ENCODE measurements at places on chromosomes 5 and 9.

DNA sequence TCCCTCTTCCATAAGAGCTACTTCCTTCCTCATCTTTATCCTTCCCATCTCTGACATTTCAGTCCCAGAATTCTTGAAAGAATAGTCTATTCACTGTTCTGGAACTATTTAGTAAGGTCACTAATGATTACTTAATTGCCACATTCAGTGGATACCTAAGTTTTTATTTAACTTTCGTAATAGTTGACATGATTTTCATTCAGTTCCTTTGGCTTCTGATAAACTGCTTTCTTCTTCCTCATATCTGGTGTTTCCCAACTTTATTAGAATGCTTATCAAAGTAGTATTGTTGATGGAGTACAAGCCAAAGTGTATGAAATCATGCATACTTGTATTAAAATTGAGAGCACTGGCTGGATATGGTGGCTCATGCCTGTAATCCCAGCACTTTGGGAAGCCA is 10.8 kb downstream of the UBE2D2 start:
- no peak for DNase-seq

DNA sequence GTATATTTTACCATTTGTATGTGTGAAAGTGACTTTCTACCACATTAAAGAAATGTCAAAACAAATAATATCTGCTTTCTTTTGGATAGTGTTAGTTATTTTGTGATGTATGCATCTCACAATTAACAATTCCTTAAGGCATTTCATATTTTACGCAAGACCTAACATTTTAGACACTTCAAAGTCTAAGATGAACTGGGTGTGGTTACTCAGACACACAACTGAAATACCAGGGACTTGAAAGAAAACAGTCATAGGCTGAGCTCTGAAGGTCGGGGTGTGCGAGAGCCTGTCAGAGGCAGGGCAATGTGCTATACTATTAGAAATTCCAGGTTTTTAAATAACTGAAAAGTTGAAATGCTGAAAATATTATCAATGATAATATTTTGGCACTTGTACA is 44.5 kb upstream of the ZNF622 start:
- DNase-seq = no peak

GRCh38 chr5:118439831-118440230 is 548.5 kb downstream of the DTWD2 start:
- no peak for DNase-seq

DNA sequence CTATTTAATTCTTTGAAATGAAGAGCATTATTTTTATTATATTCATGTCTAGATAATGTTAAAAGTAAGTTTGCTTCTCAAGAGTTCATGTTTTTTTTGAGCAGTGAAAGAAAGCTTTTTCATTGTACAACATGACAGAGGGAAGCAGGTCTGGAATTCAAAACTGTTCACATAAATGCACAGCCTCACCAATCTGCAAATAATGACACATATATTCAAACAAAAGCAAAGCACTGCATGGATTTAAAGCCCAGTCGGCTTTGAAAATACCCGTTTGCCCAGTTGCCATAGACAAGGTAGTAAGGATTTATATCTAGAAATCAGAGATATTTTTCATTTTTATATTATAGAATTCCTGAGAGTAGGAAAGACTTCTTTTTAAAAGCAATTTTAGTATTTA is 201.8 kb downstream of the CD180 start:
- DNase-seq = no peak

GRCh38 chr9:122029898-122030297 is 63.2 kb downstream of the TTLL11 start:
- no peak for DNase-seq

DNA sequence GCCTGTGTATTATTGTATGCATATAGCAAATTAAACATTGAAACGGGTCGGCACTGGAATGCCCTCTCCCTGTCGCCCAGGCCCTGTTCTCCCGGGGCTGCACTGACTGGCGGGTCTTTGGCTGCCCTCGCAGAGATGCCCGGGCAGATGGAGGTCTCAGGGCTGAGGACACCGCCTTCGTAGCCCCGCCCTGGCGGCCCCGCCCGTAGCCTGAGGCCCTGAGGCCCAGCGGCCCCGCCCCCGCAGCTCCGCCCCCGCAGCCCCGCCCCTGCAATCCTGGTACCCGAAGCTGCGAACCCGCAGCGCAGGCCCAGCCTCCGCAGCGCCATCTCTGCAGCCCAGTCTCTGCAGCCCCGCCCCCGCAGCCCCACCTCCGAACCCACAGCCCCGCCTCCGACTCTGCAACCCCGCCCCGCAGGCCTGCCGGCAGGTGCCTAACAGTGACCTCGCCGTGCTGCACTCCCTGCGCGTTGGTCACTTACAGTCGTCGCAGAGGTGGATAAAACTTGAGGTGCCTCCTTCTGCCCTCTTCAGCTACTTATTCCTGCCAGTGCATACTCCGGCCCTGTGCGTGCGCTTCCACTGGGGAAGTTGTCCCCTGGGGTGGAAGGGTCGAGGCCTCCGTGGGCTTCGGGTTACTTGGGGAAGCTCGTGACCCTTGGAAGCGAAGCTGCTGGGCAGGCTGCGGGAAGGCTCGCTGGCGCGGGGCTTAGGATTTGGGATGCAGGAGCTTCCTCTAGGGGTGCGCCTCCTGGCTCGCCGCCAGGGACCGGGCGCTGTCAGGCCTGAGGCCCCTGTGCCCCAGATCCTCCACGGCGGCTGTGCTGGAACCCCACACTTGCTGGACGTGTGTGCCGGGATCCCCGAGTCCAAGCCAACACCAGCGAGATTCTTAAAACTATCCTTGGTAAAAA is 72.3 kb downstream of the ICE1 start:
- DNase-seq = peak; percentile 66

DNA sequence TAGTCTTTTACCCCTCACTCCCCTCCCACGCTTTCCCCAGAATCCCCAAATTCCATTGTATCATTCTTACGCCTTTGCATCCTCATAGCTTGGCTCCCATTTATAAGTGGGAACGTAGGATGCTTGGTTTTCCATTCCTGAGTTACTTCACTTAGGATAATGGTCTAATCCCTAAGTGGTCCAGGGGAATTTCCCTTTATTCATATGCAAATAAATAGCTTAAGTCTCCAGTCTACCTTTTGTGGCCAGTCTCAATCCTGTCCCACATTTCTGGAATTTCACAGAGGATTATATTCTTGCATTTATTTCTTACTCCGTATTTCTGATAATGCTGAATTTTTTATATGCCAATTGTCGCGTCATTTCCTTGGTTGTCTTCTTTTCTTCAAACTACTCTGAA is 245.6 kb upstream of the DAB2 start:
- no peak for DNase-seq

DNA sequence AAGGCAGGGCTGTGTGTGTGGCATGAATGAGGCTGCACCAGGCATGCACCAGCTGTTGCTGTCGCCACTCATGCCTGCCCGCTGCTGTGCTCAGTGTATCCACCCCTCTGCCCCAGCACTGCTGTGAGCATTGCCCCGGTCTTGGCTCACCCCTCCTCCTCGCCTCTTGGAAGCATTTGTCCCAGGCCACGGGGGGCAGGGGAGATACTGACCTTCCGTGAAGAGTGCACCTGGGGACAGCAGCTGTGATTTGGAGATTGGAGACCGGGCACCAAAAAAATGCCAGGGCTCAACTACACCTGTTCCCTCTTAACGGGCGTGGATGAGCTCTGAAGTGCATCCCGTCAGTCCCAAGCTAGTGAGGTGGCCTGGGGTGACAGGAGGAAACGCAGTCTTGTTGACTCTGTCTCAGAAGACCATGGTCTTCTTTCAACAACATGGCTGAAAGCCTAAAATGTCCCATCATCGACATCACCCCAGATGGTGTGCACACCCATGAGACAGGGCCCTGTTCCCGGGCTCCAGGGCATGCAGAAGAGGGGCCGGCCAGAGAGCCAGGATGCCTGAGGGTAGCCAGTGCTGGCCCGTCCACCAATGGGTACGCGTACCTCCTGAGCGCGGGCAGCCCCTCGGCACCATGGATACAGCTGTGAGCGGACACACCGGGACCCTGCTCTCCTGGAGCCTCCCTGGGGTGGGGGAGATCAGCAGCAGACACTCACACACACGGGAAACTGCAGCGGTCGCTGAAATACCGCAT is 115.8 kb downstream of the COL5A1 start:
- no peak for DNase-seq

DNA sequence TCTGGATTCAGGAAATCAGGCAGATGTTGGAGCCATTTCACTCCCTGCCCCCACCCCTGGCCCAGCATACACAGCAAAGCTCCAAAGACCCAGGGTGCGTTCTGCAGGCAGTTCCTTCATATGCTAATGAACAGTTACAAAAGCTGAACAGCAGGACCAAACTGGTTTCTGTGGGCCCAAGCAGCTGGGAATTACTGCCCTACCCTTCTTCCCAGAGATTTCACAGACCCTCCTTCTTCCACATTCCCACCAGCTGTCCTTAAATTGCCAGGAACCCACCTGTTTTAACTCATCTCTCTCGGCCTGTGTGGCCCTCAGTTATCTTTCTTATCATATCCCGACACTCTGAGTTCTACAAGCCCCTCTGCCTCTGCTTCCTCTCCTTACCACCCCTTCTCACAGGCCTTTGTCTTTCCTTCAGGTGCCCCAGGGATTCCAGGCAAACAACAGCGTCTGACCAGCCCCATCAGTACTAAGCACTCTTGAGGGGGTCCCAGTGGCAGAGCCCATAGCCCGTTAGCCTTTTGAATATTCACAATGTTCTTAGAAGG is 10.6 kb upstream of the F2RL1 start:
- DNase-seq = no peak

DNA sequence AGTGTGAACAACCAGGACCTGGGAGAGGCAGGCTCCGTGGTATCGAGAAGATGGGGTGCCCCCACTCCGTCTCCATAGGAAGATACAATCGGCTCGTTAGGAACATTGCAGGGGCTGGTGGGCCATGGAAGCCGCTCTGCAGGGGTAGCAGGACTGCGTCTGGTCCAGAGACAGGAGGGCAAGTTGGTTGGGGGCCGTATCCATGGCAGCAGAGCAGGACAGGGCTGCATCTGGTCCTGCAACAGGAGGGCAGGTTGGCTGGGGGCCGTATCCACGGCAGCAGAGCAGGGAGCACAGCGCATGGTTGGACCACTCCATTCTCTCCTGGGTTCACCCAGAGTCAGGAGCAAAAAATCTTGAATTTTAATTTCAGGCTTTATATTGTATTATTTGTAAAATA is 98.2 kb downstream of the ANKRD33B start:
- DNase-seq = no peak

DNA sequence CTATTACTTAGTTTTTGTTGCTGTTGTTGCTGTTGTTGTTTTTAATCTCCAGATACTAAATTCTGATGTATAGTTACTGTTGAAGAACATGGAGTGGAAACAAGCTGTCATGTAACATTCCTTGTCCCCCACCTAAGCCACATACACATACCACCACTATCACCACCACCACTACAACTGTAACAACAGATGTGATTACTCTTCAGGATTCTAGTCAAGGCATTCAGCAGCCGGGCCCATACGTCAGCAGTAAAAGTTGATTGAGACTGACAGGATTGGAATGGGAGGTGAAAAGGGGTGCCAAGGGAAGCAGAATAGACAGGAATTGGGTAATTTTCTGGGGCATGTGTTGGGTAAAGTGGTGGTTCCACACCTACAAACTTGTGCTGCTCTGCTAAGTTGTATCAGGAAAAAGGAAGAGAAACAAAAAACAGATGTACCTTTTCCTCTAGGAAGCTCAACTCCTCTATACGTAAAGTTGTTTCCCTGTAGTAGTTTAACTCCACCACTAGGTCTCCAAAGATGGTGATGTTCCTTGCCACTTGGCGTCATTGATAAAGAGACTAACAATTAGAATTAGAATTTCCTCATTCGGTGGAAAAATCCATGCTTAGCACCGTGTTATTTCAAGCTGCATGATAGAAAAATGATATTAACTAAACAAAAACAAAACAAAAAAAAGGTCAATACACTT is 138.6 kb downstream of the ARRDC3 start:
- no peak for DNase-seq

DNA sequence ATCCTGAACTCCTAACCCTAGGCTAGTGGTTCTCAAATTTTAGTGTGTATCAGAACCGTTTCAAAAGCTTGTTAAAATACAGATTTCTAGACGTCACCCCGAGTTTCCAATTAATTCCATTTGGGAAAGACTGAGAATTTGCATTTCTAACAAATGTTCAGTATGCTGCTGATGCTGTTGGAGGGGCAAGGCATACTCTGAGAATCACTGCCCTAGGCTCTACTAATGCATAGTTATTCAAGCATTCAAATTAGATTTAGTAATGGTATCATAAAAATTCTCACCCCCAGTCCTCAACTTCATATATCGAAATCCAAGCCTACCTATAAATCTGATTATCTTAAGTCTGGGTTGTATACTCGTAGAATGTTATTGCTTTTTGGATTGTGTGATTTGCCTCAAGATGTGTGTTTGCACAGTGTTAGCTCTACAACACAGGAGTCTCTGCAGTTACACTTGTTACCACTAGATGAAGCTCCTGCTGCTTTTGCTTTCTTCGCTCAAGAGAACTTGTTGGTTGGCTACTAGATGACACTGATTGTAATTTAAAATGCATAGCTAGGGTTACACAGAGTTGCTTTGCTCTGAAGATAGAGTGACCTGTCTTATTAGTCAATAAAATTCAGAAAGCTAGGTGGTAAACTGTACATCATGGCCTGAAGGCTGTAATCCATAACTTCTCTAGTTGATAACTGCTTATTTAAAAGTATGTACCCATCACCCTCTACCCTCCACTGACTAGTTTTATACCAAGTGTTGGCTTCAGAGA is 7.5 kb upstream of the ERAP2 start:
- no peak for DNase-seq

DNA sequence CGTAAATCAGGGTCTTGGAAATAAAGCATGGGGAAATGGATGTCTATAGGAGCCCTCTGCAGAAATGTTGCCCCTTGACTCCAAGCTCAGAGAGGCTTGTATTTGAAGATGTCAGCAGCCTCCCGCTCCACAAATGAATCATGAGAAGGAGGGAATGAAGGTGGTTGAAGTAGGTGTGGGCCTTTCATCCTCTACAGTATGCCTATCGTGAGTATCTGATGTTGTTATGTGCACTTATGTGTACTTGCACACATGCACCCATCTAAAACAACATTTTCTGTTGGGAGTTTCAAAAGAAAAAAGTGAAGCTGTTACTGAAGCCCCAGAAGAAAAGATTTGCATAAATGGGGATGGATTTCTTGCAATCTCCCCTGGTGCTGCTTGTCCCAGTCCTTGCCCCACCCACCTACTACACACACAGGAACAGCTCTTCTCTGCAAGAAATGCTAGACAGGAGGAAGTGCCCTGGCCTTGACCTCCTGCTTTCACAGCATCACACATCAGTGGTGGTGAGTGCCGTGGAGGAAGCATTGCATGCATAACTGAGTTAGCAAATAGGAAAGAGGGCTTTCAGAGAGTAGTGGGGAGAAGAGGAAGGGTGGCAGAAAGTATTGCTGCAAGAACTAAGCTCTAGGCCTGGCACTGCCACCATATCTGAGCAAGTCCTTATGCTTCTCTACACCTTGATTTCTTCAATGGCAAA is 156.1 kb downstream of the SNX18 start:
- peak; percentile 21 for DNase-seq

- DNase-seq = no peak
Observed at GRCh38 chr9:99513441-99514112, 291.5 kb downstream of the SEC61B start.

GRCh38 chr5:2293906-2294305 is 411.2 kb upstream of the IRX4 start:
- DNase-seq = no peak

Data from stimulated activated CD4-positive, alpha-beta T cell treated with anti-CD3 and anti-CD28 coated beads, TNF-alpha, amount 100 ng/mL, for 24 hours (primary cell).